ENCODE measurements at places on chromosomes 5 and 9.

DNA sequence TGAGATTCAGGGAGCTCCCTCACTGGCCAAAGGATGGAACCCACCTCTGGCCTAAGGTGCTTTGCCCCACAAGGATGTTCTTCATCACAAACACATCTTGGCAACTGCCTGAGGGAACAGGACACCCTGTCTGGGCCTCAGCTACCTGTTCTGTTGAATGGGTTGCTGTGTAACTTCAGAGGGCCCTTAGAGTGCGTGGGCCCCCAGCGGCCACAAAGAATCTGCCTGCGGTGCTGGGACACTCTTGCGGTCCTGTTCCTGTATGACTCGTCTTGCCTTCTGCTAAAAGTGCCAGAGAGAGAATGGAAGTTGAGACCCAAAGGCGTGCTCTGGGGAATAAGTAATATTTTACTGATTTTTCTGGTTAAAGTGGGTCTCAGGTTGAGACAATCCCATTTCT lies 14.1 kb upstream of the RPL26L1 start:
- no peak for DNase-seq

DNA sequence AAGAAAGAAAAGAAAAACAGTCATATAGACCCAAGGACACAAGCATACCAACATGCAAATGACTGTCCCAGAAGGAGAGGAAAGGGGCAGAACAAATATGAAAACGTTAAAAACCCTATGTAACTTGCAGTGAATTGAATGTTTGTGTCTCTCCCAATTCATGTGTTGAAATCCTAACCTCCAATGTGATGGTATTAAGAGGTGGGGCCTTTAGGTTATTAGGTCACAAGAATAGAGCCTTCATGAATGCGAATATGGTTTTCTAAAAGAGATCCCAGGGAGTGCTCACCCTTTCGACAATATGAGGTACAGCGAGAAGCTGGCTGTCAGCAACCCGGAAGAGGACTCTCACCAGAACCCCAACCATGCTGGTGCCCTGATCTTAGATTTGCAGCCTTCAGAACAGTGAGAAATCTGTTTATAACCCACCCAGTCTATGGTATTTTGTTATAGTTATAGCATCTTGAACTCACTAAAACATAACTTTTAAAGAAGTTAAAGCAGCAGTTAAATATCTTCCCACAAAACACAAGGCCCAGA lies 14.0 kb downstream of the HNRNPAB start:
- no peak for DNase-seq

DNA sequence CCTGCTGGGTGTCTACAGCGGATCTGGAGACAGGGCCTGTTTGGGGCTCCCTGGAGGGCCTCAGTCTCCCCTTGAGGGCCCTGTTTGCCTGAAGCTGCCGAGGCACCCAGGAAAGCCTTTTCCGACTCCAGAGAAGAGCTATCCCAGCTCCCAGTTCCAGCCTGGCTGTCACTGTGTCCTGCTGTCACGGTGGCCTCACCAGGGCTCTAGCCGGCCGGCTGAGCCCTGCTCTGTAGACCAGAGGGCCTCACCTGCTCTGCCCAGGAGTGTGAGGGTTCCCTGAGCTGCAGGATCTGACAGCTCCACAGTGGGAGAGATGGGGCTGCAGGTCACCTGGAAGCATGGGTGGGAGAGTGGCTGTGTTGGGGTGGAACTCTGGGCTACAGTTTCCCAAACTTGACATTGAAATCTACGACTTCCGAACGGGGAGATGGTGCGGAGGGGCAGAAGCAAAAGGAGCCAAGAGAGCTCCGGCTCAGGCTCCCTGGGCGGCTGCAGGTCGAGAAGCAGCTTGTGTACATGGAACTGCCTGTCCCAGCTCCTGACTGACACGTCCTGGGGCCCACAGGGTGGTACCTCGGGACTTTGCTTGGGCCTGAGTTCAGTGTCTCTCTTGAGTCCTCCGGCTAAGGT lies 94.9 kb downstream of the CACNA1B start:
- DNase-seq, result no peak

GRCh38 chr5:79552984-79553383 lies 39.0 kb upstream of the HOMER1 start:
- DNase-seq, result no peak

GRCh38 chr5:178417391-178417811 lies 172.8 kb downstream of the COL23A1 start:
- no peak for DNase-seq

GRCh38 chr5:1787472-1788047 lies 12.1 kb downstream of the MRPL36 start:
- DNase-seq, result no peak

DNA sequence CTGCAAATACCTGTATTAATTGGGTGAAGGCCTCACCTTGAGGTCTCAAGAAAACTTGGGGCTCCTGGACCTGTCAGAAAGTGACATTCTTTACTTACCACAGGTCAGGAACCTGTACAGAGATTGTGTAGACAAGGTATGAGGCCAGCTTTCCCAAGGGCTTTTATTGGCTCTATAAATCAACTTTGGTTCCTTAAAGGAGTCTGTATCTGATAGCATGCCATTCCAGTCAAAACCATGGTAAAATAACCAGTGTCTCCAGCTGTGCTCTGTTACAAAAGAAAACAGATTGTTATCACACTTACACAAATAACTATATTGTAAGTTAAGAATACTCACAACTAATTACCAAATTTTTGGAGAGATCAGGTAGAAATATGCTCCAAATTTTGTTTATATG lies 64.5 kb downstream of the COL15A1 start:
- DNase-seq, result no peak

Measured in CD8-positive, alpha-beta T cell (primary cell).